Placental pericyte (primary cell): ENCODE measurements at places on chromosomes 3 and 15. TPM values are rescaled to one million over a fixed set of nuclear protein-coding genes. Genes with fewer than 3 reads are reported as not detected.

Gene DAPK2
- 1.1 TPM in 2 replicates for total RNA-seq

Gene ITIH1
- total RNA-seq: not detected in 2 replicates

Gene PIERCE2
- 1.8 TPM in 1 of 2 replicates, not detected in the other for total RNA-seq

Gene LAMB2
- 303 and 395 TPM in 2 replicates for total RNA-seq

Gene SHC4
- total RNA-seq: 2.8 and 4.0 TPM in 2 replicates

Gene RTP1
- total RNA-seq: not detected in 2 replicates

Gene SLC2A2
- total RNA-seq: not detected in 2 replicates

Gene TRPM1
- not detected in 2 replicates for total RNA-seq

Gene FOXB1
- not detected in 2 replicates for total RNA-seq

Gene SPINT1
- total RNA-seq: 0.44 and 1.3 TPM in 2 replicates

Gene SLC28A1
- not detected in 2 replicates for total RNA-seq

Gene PDZRN3
- 15.3 and 67.4 TPM in 2 replicates for total RNA-seq

Gene MKRN2OS
- total RNA-seq: not detected in 2 replicates

Gene CASR
- not detected in 2 replicates for total RNA-seq

Gene SLC38A3
- total RNA-seq: not detected in 2 replicates

Gene C3orf85
- total RNA-seq: not detected in 2 replicates

Gene CLDN16
- total RNA-seq: 0.22 and 0.29 TPM in 2 replicates

Gene ISLR
- 25.8 and 26.6 TPM in 2 replicates for total RNA-seq

Gene TRH
- not detected in 2 replicates for total RNA-seq

Gene MESP2
- total RNA-seq: 0.29 TPM in 1 of 2 replicates, not detected in the other

Gene ZNF620
- total RNA-seq: 0.44 and 0.86 TPM in 2 replicates

Gene FGF7
- total RNA-seq: 60.8 and 405 TPM in 2 replicates

Gene ANKDD1A
- 3.5 and 7.0 TPM in 2 replicates for total RNA-seq

Gene PRR20G
- not detected in 2 replicates for total RNA-seq

Gene CACNA1D
- total RNA-seq: under 0.01 TPM in 2 replicates

Gene WNT5A
- total RNA-seq: 128 and 1,124 TPM in 2 replicates

Gene DPPA2
- not detected in 2 replicates for total RNA-seq

Gene RGMA
- not detected in 2 replicates for total RNA-seq

Gene SPG11
- total RNA-seq: 42.7 and 66.6 TPM in 2 replicates

Gene FRG2C
- total RNA-seq: under 0.01 TPM in 1 of 2 replicates, not detected in the other

Gene BOC
- 3.1 and 4.9 TPM in 2 replicates for total RNA-seq

Gene PRSS50
- total RNA-seq: not detected in 2 replicates

Gene TM4SF18
- total RNA-seq: 1.3 TPM in 1 of 2 replicates, not detected in the other

Gene GRAMD1C
- total RNA-seq: 2.8 and 7.7 TPM in 2 replicates

Gene CHRM5
- under 0.01 TPM in 1 of 2 replicates, not detected in the other for total RNA-seq

Gene TMCO5A
- total RNA-seq: not detected in 2 replicates

Gene CPNE9
- total RNA-seq: not detected in 2 replicates

Gene GOLGA8H
- total RNA-seq: 0.22 TPM in 1 of 2 replicates, not detected in the other

Gene CADM2
- total RNA-seq: not detected in 2 replicates
